ENCODE measurements at places on chromosomes 2 and 18. TPM values are rescaled to one million over a fixed set of nuclear protein-coding genes. Genes with fewer than 3 reads are reported as not detected.

DNA sequence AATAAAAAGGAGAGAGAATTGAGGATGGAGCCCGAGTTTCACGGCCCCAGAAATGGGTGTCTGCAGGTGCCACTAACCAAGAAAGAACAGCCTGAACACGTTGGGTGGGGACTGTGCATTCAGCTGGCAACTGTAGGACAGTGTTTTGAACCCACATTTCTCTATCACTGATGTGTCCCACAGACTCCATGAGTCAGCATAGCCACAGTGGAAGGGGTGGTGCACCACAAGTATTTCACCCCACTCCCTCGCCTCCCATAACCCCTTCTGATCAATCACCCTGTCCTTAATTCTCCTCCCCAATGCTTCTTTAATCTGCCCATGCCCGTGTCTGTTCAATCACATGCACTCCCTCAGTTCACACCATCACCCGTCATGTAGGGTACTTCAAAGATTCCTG is 291.5 kb downstream of the ZNF516 start:
- no peak for DNase-seq

GRCh38 chr2:207782238-207783030 is 12.7 kb upstream of the FZD5 start:
- no peak for DNase-seq

The DOK6 gene
- not detected for total RNA-seq

DNA sequence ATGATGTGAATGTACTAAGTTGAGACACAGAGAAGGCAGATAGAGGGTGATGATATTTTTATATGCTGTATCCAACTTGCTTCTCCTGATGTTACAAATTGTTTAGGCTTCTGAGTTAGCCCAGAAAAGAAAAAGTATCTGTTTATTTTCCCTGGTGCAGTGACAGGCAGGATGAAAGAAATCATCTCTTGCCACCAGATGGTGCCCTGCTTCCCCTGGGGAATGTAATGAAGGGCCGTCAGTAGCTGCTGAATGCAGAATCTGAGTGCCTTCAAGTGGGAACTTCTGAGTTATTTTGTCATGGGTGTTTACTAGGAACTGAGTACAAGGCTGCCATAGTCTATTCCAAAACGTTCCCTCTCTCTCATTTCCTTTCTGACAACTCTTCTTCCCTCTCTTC is 525.6 kb downstream of the MBD2 start:
- no peak for DNase-seq

The NAPG gene
- 28.8 TPM for total RNA-seq

DNA sequence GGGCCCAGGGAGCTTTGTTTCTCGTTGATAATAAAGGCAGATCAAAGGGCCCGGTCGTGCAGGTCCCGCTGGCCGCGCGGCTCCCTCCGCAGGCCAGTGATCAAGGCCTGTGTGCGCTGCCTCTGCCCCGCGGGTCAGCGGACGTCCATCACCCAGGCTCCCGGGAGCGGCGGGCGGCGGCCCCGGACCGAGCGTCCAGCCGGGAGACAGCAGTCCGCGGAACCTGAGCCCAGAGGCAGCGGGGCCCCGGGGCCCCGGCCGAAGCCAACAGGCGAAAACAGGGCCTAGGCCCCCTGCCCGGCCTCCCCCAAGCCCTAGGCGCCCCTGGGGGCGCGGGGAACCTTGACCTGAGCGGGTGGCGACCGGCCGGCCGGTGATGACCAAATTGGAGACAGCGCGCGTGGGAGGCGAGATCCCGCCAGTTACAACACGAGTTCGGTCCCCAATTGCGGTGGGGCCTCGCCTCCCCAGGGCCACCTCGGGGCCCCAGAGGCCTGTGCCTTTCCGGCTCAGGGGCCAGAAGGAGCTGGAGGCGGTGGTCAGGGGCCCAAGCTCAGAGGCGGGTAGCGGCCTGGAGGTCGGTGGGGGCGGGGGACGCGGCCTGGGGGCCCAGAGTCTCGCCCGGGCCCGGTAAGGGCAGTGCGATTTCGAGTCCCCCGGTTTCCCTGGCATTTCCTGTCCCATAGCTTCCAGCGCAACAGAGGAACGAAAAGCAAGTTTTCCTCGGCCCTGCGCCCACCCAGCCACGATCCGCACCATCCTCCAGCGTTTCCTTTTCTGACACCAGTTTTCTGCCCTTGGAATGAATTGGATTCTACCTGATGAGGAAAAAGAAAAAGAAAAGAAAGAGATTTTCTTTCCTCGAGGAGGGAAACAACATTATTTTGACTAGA is 5.9 kb downstream of the SP9 start:
- no peak for DNase-seq

- no peak for DNase-seq
These were observed 27.3 kb downstream of the ZAP70 start for GRCh38 chr2:97740590-97741182.

DNA sequence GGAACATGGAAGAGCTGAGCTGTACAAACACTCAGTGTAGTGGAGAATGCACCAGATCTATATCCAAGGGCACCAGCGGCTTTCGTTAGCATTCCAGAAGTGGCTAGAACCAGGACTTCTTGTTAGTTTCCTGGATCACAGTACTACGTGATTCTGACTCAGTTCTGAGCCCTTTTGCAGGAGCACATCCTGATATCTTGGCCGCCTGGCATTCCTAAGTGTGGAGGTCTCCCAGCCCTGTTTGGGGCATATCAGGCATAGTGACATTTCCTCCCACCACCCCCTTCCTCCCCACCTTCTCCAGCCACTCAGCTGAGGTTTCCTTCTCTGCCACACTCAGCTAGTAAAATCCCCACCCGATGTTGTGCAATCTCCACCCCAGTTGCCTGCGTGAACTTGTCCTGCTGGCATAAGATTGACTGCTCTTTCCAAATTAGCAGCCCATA is 63.4 kb downstream of the BMP10 start:
- no peak for DNase-seq

GRCh38 chr2:37394796-37395555 is 50.5 kb downstream of the QPCT start:
- no peak for DNase-seq

- no peak for DNase-seq
These were observed 55.3 kb upstream of the NABP1 start for GRCh38 chr2:191622374-191623320.

DNA sequence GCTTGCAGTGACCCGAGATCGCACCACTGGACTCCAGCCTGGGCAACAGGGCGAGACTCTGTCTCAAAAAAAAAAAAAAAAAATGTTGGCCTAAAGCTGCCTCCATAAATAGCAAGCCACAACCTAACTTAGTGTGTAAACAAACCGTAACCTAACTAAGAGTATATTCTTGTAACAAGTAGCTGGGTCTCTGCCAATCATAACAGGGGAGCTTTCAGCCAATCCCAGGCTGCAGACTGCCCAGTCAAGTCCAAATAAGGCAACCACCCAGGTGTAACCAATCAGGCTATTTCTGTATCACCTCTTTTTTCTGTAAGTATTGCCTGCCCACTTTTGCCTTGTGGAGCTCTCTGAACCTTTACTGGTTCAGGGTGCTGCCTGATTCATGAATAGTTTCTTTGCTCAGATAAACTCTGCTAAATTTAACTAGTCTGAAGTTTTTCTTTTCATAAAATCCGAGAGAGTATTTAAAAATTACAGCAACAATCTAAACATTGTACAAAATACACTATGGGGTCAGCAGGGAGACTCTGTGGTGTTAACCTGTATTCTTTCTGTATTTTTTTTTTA is 4.5 kb downstream of the PSTPIP2 start:
- DNase-seq, result no peak

The TMEM163 gene
- total RNA-seq, result 0.20 TPM

DNA sequence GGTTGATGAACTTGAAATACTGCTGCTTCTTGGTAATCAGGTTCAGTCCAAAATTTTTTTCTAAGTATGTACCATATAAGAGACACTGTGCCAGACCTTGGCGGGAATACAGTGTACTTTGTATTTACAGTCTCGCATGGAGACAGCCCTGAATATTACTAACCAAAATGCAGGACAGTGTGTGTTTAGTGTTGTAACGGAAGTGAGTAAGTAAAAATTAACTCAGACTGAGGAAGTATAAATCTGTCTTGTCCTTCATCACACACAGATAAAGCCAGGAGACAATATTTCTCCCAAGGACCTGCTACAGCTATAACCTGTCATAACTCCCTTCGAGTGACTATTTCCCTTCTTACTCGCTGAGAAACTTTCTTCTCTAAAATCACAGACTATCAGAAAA is 76.9 kb downstream of the ACTR3 start:
- DNase-seq, result no peak

GRCh38 chr2:10136101-10136934 is 13.8 kb downstream of the RRM2 start:
- DNase-seq, result no peak

DNA sequence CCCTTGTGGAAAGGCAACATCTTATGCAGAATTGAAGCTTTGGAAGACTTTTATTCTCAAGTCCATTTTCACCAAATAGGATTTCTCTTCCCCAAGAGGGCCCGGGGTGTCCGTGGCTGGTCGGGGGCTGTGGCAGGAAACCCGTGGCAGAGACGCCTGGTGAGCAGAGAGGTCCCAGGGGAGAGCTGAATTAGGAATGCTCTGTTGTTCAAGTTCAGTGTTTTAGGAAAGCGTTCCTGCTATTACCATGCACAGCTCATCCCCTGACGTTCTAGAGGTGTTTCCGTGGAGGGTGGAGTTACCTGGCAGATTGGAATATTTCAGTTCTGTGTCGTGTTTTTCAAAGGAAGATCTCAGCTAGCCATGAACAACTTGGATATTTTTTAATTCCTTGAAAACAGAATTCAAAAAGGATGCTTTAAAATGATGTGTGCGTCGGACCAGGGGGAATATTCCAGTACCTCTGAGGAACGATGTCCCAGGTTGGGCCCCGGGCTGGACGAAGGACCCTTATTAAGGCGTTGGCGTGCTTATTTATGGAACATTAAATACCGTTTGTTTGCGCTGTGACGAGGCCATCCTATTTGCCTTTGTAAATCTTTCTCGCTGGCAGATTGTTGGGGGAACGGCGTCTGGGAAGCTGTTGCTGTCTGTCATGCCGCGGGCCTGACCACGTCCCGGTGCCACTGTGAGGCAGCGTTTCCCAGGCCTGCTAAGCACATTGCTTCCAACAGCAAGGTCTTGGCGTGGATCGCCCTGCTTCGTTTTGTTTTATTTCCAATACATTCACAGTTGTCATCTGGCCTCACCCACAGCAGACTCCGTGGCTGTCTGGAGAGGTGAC is 8.2 kb downstream of the NFATC1 start:
- DNase-seq, result no peak

The LYG1 gene
- 0.47 TPM for total RNA-seq

All from activated T-cell treated with anti-CD3 and anti-CD28 coated beads, Interleukin-2, amount 50 U/mL, for 4 hours (primary cell).